Progenitor cell of endocrine pancreas (in vitro differentiated cells): ENCODE measurements at places on chromosomes 1 and 21. TPM values are rescaled to one million over a fixed set of nuclear protein-coding genes. Genes with fewer than 3 reads are reported as not detected.

DNA sequence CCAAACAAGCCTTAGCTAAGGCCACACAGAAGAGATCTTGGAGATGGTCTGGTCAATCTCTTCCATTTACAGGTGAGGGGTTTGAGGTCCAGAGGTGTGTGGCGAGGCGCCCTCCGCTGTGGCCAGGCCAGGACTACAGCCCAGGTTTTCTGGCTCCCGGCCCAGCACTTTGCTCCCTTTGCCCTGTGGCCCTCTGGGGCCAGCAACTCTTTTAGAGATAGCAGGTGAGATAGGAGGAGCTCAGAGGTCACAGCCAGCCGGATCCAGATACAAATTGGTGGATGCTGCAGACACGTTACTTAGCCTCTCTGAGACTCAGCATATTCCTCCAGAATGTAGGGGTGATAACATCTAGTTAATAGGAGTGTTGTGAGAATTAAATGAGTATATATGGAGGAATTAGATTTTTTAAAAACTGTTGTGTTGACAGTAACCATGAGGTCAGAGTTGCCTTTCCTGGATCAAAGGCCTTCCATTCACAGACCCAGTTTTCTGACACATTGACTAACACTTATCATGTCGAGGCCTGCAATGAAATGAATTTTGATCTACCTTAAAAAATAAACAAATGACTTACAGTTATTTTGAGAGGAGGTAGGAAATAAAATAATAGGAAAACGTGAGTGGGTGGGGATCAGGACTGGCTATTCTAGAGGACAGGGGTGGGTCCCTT, 16.6 kb downstream of the TEX35 start:
- no peaks in the 10 kb centered on the region for H3K4me1 ChIP-seq
- no peak overlapping the region for H3K4me3 ChIP-seq
- DNase-seq, result no peak
- no peak overlapping the region for H3K27ac ChIP-seq

DNA sequence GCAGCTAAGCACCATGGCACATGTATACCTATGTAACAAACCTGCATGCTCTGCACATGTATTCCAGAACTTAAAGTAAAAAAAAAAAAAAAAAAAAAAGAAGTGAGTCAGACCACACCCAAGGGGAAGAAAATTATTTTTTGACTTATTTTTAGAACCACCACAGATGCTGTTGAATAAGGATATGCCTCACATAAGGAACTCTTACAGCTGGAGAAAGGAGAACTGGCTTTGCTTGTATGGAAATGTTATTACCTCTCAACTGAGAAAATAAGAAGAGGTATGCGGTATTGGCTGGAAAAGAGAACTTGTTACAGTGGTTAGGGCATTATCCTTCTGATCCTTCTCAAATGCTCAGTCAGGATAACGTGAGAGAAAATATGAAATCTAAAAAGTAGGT, 27.5 kb upstream of the FCER1A start:
- DNase-seq, result no peak
- H3K4me3 ChIP-seq, result no peak overlapping the region
- no peaks in the 10 kb centered on the region for H3K27me3 ChIP-seq
- H3K4me1 ChIP-seq, result no peaks in the 10 kb centered on the region

- DNase-seq, result no peak
- H3K4me1 ChIP-seq, result no peaks in the 10 kb centered on the region
- peaks cover 32% of the 10 kb centered on the region for H3K27me3 ChIP-seq
- no peak overlapping the region for H3K4me3 ChIP-seq
Measured at GRCh38 chr1:200226969-200227303, 182.9 kb downstream of the ZNF281 start.

DNA sequence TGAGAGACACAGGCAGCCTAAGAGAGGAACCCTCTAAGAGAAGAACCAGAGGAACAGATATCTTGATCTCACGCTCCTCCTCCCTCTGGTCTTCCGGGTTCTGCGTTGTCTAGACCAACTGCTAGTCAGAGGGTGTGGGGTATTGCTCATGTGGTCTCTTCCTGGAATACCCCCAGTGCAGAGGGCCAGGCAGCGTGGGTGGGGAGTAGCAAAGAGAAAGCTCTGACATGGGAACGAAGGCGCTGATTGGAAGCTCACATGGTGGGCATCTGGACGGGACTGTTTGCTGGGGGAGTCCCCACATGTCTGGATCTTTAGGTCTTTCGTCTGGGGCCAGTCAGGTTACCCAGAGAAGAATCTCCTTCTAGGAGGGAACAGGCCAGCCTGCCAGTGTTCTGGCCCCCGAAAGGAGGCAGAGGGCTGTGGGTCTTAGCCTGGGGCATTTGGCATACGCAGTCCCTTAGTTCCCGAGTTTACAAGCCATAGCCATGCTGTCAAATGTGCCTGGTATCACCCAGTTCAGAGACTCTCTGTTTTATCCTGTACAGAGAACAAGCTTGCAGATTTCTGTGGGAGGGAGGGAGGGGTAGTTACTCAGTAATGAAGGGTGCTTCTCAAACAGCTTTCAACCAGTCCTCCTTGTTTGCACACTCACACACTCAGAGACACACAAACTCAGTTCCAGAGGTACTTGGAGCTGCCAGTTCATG, 18.3 kb upstream of the IL6R start:
- no peaks in the 10 kb centered on the region for H3K27me3 ChIP-seq
- H3K27ac ChIP-seq, result peak overlapping the region; percentile 85
- no peak for DNase-seq
- H3K36me3 ChIP-seq, result no peaks in the 10 kb centered on the region
- no peak overlapping the region for H3K4me3 ChIP-seq

DNA sequence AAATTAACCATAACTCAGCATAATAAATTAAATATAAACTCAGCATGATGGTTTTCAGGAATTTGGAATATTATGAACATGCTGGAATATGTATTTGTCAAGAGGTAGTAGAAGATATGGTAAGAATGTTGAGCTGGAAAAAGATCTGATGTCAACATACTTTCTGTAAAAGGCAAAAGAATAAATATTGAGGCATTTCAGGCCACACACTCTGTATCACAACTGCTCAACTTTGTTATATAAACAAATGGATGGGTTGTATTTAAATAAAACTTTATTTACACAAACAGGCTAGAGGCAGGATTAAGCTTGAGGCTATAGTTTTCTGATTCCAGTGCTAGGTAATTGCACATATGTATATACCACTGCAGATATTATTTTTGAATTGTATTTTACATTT, 1409.4 kb downstream of the MRPL39 start:
- no peak overlapping the region for H3K4me3 ChIP-seq
- H3K27me3 ChIP-seq, result no peaks in the 10 kb centered on the region
- H3K36me3 ChIP-seq, result no peaks in the 10 kb centered on the region
- no peak for DNase-seq
- no peaks in the 10 kb centered on the region for H3K4me1 ChIP-seq

DNA sequence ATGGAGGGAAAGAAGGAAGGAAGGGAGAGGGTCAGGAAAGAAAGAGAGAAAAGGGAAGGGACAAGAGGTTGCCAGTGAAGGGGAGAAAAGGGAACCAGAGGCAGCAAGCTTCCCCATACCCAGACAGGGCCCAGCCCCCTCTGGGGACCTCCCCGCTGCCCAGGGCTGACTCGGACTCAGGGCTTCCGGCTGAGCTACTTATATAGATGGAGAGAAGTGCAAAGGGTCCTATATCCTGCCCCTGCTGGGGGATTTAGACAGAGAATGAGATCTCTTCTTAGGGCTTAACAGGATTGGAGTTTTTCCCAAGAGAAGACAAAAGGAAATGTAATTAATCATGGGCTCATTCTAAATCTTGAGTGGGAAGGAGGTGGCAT, at the start of gene ETV3L:
TSS of gene ETV3L (minus strand) at position 176 of the 377 bp plus-strand sequence. CDS start 285 bp downstream, outside the sequence.
- no peak within 1 kb of the TSS for H3K4me3 ChIP-seq
- H3K27ac ChIP-seq, result no peak within 1 kb of the TSS
- peaks cover 14% of the 10 kb centered on the region for H3K4me1 ChIP-seq
- no peaks in the 10 kb centered on the region for H3K36me3 ChIP-seq
- H3K27me3 ChIP-seq, result peaks cover 15% of the 10 kb centered on the region
- DNase-seq, result no peak

GRCh38 chr21:44024257-44024656, 12.1 kb downstream of the TRAPPC10 start:
- no peak overlapping the region for H3K27ac ChIP-seq
- no peak for DNase-seq

- H3K4me1 ChIP-seq, result peaks cover 4% of the 10 kb centered on the region
- no peaks in the 10 kb centered on the region for H3K27me3 ChIP-seq
- no peaks in the 10 kb centered on the region for H3K36me3 ChIP-seq
Measured at GRCh38 chr21:18006691-18007090, 187.5 kb upstream of the C21orf91 start.

DNA sequence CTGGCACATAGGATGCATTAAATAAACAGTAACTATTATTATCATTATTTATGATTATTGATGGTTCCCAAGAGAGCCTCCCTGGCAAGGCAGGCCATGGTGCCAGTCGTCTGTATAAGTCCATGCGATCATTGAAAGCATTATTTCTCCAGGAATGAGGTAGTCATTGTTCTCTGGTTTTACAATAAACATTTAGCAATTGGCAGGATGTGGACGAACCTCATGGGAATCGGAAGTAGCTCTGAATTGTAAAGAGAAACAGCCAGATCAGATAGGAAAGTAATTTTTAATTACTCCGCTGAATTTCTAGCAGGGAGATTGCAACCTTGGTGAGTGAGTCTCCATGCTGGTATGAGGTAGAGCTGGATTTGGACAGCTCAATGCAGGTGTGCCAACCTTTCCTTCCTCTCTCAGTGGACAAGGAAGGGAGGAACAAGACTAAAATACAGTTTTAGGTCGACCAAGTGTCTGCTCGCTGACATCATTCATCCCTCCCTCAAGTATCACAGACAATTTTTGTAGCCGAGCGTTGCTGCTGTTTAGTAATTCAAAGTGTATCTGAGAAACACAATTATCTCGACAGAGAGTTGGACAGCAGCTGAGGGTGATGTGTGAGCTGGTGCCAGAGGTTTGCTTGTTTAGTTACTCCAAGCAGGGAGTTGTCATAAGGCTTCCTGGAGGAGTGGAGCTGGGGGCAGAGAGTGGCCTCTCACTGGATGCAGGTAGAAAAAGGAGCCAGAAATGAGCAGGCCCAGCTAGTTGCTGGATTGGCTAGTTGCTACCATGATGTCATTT, 250.8 kb downstream of the KCNJ6 start:
- no peak for DNase-seq
- H3K4me1 ChIP-seq, result peaks cover 4% of the 10 kb centered on the region
- H3K36me3 ChIP-seq, result peaks cover 3% of the 10 kb centered on the region

GRCh38 chr1:198959032-198959431, 320.2 kb downstream of the PTPRC start:
- no peaks in the 10 kb centered on the region for H3K27me3 ChIP-seq
- no peak for DNase-seq
- H3K4me1 ChIP-seq, result no peaks in the 10 kb centered on the region

GRCh38 chr21:8991088-8991907, 1530.1 kb upstream of the TPTE start:
- DNase-seq, result no peak
- H3K27ac ChIP-seq, result no peak overlapping the region
- peaks cover 38% of the 10 kb centered on the region for H3K36me3 ChIP-seq
- H3K27me3 ChIP-seq, result no peaks in the 10 kb centered on the region
- H3K4me3 ChIP-seq, result no peak overlapping the region
- H3K4me1 ChIP-seq, result no peaks in the 10 kb centered on the region

- H3K36me3 ChIP-seq, result peaks cover 7% of the 10 kb centered on the region
- H3K27me3 ChIP-seq, result no peaks in the 10 kb centered on the region
Measured at GRCh38 chr21:33641352-33642026, at the start of gene CRYZL1. Gene CRYZL1 (minus strand): TSS chr21:33641741. CDS start chr21:33631551, 10,190 bp downstream.

DNA sequence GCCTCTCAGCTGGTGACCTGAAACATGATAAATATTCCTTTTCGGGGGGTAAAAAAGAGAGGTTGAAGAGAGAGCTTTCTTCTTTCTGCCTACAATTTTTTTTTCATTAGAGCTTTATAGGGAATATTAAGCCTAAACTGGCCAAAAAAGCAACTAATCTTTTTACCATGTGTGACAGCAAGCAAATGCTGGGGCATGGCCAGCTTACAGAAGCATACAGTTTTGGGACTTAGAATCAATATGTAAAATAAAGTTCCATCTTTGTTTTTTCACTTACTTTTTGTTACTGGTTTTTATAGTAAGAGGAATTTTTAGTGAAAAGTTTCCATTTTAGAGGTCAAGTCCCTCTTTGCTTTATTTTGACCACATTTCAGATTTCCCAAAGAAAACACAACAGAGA, 301.2 kb upstream of the DEPDC1 start:
- no peaks in the 10 kb centered on the region for H3K36me3 ChIP-seq
- no peaks in the 10 kb centered on the region for H3K27me3 ChIP-seq
- no peak overlapping the region for H3K4me3 ChIP-seq
- no peak for DNase-seq
- no peak overlapping the region for H3K27ac ChIP-seq

DNA sequence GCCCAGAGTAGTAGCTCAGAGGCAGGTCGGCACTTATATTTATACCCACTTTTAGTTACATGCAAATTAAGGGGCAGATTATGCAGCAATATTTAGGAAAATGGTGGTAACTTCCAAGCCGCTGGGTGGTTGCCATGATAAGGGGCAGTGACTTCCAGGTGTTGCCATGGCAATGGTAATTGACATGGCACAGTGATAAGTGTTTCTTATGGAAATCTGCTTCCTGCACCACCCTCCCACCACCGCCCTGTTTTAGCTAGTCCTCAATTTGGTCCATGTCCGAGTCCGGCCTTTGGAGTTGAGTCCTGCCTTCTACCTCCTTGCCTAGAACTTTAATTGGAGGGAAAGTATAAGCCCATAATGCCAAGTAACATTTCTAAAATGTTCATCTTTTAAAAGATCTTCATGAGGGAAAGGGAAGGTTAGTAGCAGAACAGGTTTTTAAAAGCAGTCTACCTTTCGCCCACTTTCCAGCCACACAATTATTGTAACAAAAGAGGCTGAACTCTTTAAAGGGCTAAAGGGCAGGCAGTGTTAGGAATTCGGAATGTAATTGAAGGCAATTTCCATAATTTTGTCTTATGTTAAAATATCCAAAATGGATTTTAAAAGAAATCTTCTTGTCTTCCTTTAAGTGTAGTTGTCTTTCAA, 21.7 kb downstream of the ZBTB8B start:
- peaks cover 26% of the 10 kb centered on the region for H3K36me3 ChIP-seq
- no peak for DNase-seq
- H3K4me3 ChIP-seq, result peak overlapping the region; percentile 40

- no peaks in the 10 kb centered on the region for H3K36me3 ChIP-seq
- DNase-seq, result no peak
- peak overlapping the region; percentile 75 for H3K4me3 ChIP-seq
- H3K27me3 ChIP-seq, result no peaks in the 10 kb centered on the region
- H3K4me1 ChIP-seq, result peaks cover 59% of the 10 kb centered on the region
- peak overlapping the region; percentile 63 for H3K27ac ChIP-seq
Measured at GRCh38 chr1:26911399-26912146, 2.2 kb downstream of the NR0B2 start.

Gene FCRL2
- not detected in 2 replicates for total RNA-seq

Gene LY9
- total RNA-seq, result not detected in 2 replicates

Gene SLC9C2
- not detected in 2 replicates for total RNA-seq

Gene RORC
- 0.09 TPM in 1 of 2 replicates, not detected in the other for total RNA-seq
